ENCODE measurements at places on chromosomes 1 and 21.

DNA sequence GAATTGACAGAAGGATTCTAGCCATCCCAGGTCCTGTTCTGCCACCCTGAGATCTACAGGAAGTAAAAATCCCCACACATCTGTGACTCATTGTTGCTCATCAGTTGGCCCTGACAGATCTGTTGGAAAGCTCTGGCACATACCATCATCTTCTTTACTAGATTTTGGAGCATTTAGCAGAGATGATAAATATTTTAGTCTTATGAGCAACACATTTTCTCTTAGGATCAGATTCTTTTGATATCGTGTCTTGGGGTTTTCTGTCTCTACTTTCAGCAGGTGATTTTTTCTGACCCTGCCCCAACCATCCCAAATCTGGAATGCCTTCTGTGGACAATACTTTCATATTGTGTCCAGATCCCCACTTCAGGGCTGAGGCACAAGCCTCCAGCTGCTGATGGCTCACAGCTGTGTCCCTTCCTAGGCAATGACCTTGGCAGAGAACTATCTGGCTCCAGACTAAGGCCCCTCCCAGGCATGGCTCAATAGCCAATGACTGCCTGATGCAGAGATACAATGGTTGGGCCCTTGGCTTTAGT lies 102.8 kb downstream of the GDAP2 start:
- DNase-seq: no peak

- no peak for DNase-seq
Observed at GRCh38 chr1:9441451-9442133, 97.7 kb upstream of the SLC25A33 start.

GRCh38 chr1:6246497-6247467 lies 2.8 kb downstream of the HES3 start:
- DNase-seq: peak; percentile 79

DNA sequence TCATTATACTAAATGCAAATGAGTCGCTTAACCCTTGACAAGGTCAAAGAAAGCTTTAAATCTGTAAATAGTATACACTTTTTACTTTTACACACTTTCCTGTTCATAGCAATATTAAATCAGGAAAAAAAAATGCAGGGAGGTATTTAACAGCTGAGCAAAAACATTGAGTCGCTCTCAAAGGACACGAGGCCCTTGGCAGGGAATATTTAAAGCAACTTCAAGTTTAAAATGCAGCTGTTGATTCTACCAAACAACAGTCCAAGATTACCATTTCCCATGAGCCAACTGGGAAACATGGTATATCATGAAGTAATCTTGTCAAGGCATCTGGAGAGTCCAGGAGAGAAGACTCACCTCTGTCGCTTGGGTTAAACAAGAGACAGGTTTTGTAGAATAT lies 62.7 kb downstream of the CAPN2 start:
- DNase-seq: no peak

GRCh38 chr1:201471772-201472171 lies 2.8 kb upstream of the PHLDA3 start:
- DNase-seq: no peak

- peak; percentile 67 for DNase-seq
Observed at GRCh38 chr1:29235955-29236711, at the start of gene PTPRU. PTPRU (plus strand) TSS chr1:29236522; CDS start chr1:29236645, 123 bp downstream.

- no peak for DNase-seq
Observed at GRCh38 chr1:9194024-9194423, 40.5 kb upstream of the H6PD start.

DNA sequence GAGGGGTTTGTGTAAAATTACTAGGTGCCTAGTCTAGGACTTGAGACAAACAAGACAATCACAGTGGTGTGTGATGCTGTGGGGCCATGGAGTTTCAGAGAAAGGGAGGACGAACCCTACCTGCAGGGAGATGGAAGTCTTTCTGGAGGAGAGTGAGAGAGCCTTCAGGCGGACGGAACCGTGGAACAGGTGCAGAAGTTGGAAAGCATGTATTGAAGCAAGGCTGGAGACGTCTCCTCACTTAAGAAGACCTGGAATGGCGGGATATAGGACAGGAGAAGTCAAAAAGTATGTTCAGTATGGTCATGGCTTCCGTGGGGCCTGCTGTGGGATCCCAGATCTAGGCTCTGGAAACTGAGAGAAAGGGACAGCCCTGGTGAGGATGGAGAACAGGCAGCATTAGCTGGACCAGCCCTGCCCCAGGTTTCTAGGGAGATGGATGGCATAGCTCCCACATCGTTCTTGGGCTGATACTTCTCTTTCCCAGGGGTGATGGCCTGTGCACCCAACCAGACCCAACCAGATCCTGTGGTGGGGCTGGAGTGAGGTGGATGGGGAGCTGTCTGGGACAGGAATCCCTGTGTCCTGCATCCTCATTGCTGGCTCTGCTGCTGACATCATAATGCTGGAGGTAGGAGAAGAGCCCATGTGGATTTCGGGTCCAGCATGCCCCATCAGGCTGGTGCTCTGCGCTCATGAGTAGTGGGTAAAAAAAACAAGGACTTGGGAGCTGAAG lies 15.0 kb upstream of the LRP8 start:
- no peak for DNase-seq

GRCh38 chr1:147516157-147516917 lies 25.0 kb upstream of the BCL9 start:
- DNase-seq: no peak

- no peak for DNase-seq
Observed at GRCh38 chr1:3842912-3843311, 14.1 kb downstream of the CEP104 start.

GRCh38 chr1:2198571-2198970 lies 4.0 kb upstream of the FAAP20 start:
- DNase-seq: no peak

DNA sequence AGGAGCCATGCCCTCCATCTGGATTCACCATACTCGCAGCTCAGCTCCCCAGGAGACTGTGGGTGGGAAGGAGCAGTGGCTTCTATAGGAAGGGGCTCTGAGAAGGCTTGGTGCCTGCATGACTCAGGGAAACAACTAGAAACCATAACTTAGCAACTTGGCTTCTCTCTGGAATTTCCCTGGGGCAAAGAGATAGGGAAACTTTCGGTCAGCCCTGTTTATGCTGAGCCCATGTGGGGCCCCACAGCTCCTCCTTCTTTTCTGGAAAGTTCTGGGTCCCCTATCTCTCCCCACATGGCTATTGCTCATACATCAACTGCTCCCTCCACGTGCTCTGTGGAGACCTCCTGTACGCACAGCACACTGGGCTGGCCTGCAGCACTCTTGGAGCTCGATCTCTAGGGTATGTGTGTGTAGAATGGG lies 39.3 kb downstream of the PLEKHA6 start:
- no peak for DNase-seq

DNA sequence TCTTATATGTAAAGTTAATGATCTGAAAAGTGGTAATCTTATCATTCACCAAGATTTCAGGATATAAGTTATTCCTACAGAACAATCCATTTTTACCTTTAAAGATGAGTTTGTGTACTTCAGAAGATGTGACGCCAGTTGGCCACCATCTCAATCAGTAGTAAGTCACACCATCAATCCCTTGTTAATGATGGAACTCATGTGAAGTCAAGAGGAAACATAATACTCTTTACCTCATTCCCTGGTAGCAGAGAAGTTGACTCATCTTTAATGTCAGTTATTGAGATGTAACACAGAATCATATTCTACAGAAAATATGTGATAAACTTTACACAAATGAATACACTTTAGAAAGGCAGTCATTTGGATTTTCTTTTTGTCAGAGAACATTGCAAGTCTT lies 38.2 kb downstream of the MRPL39 start:
- no peak for DNase-seq

DNA sequence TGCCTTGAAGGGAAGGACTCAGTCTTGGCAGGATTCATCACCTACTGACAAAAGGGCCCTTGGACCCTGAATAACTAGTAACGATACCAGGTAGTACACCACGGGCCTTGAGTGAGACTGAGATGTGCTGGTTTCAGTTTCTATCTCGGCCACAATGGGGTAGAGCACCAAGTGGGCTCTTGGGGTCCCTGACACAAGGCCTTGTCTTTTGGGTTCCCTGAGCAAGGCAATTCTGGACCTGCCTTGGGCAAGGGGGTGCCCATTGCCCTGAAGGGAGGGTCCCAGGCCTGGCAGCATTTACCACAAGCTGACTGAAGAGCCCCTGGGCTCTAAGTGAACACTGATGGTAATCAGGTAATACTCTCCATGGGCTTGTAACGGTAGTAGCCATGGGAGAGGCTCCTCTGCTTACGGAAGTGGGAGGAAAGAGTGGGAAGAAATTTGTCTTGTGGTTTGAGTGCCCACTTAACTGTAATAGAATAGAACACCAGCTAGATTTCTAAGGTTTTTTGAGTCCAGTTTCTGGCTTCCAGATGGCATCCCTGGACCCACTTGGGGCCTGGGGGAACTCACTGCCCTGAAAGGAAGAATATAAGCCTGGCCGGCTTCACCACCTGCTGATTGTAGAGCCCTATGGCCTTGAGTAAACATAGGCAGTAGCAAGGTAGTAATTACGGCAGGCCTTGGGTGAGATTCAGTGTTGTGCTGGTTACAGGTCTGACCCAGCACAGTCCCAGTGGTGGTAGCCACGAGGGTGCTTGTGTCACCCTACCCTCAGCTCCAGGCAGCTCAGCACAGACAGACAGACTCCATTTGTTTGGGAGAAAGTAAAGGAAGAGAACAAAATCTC lies 58.5 kb downstream of the WDR4 start:
- no peak for DNase-seq

- no peak for DNase-seq
Observed at GRCh38 chr1:172335377-172335776, 85.1 kb upstream of the C1orf105 start.

GRCh38 chr1:71240656-71241055 lies 159.8 kb upstream of the ZRANB2 start:
- DNase-seq: no peak

GRCh38 chr1:58058323-58058722 lies 488.2 kb downstream of the OMA1 start:
- no peak for DNase-seq

DNA sequence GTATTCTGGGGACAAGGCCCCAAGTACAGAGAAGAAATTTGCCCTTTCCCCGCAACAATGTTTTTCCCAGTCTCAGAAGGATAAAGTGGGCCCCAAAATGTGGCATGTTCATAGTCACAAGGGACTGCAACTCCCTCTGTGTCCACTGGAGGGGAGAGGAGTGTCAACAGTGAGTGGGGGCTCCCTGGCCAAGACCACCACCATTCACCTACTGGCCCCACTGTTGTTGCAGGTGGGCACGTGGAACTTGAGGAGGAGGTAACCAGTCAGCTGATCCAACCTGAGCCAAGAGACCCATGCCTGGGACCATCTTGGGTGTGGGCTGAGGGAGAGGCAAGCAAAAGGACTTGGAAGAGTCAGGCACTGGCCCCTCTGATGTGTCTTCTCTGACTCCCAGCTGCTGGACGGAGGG lies 777 bp downstream of the NUDT17 start:
- DNase-seq: no peak

DNA sequence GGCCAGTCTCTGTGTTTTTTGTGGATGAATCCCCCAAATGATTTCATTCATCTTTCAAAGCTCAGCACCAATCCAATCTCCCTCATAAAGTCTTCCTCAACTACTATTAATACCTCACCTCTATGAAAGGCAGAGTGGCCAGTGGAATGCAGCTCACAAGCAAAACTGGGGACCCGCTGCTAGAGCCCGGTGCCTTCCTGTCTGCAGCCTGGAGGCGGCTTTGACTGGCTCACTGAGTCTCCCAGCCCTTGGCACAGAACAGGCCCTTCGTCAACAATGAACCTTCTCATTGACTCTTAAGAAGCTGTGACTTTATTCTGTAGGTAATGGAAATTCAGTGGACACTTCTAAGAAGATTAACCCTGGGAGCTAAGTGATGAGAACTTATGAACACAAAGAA lies 86.8 kb upstream of the RAB4A start:
- no peak for DNase-seq

DNA sequence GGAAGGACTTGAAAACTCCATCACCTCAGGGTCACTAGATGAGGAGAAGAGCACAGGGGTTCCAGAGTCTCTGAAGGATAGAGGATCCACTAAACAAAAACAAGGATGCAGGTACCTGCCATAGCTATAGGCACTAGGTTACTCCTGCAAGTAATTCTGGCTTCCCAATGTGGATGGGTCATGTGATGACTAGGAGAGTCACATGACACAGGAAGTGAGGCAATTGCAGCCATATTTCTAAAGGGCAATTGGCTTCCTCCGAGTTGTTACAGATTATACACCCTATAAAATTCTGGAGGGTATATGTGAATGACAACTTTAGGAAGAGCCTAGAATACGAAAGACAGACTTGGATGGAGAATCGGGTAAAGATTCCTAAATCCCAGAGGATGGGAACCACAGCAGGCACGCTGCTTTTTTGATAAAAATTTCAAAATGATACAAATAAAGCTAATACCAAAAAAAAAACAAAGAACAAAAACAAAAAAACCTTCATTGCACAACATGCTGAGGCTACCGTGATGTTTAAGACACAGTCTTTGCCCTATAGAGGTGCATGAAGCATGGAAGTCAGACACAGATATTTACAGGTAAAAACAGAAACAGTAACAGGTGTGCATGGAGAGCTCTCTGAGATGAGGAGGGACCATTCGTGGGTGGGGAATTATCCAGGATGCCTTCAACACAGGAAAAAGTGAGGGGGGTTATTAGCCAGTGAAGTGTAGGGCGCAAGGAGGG lies 10.5 kb downstream of the MTX1 start:
- no peak for DNase-seq

DNA sequence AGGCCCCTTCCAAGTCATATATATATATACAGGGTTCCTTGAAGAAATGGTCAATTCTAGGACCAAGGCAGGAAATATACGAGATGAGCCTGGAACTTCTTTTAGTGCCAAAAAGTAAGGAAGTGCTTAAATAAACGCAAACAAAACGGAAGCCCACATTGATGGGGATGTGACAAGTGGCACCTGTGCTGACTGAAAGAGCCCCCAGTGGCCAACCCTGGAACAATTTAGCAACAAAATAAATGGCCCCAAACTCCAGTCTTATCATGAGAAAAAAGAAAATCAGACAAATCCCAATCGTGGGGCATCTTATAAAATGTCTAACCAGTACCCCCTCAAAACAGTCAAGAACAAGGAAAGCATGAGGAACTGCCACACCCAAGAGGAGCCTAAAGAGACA lies 17.7 kb downstream of the PLA2G5 start:
- no peak for DNase-seq

DNA sequence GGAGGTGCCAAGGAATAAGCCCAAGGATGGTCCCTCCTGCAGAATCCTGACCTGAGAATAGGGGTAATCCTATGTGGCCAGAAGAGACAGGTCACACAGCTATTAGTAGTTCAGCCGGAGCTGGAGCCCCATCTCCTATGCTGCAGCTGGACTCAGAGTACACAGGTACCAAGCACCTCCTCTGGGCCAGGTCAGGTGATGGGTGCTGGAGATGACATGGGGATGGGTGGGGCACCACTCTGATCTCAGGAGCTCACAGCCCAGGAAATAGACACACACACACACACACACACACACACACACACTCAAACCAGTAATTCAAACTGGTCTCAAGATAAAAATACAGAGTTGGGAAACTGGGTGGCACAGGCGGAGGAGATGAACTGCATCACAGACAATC lies 54.2 kb upstream of the SSBP3 start:
- DNase-seq: peak; percentile 25

DNA sequence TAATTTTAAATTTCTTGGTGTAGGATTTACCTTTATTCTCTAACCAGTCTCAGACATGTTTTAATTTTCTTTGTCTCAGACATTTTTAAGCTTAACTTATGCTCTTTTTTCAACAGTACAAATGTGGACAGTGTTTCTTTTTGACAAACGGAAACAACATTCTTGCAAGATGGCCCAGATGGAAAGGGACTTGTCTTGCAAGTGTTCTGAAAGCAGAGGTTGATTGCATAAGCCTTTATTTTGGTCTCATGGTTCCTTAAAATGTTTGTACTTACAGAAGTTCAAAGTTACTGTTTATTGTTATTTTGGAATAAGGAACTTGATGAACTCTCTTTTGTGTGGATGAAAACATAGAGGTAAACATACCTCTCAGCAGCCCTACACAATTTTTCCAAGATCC lies 22.9 kb downstream of the SMAP2 start:
- no peak for DNase-seq
